ENCODE measurements at places on chromosomes 5 and 9. TPM values are rescaled to one million over a fixed set of nuclear protein-coding genes. Genes with fewer than 3 reads are reported as not detected.

GRCh38 chr9:114761523-114761922, 44.3 kb downstream of the TNFSF15 start:
- H3K27me3 ChIP-seq: no peaks in the 10 kb centered on the region
- DNase-seq: no peak
- H3K4me1 ChIP-seq: peaks cover 22% of the 10 kb centered on the region
- H3K36me3 ChIP-seq: no peaks in the 10 kb centered on the region
- H3K27ac ChIP-seq: no peak overlapping the region
- H3K4me3 ChIP-seq: no peak overlapping the region

The FCHO2 gene
- 5.2 TPM for total RNA-seq

The OGN gene
- 16.4 TPM for total RNA-seq

- H3K4me1 ChIP-seq: no peaks in the 10 kb centered on the region
- H3K4me3 ChIP-seq: no peak overlapping the region
- no peak for DNase-seq
- no peaks in the 10 kb centered on the region for H3K27me3 ChIP-seq
- H3K36me3 ChIP-seq: no peaks in the 10 kb centered on the region
Measured at GRCh38 chr9:102855641-102856040, 139.5 kb upstream of the CYLC2 start.

DNA sequence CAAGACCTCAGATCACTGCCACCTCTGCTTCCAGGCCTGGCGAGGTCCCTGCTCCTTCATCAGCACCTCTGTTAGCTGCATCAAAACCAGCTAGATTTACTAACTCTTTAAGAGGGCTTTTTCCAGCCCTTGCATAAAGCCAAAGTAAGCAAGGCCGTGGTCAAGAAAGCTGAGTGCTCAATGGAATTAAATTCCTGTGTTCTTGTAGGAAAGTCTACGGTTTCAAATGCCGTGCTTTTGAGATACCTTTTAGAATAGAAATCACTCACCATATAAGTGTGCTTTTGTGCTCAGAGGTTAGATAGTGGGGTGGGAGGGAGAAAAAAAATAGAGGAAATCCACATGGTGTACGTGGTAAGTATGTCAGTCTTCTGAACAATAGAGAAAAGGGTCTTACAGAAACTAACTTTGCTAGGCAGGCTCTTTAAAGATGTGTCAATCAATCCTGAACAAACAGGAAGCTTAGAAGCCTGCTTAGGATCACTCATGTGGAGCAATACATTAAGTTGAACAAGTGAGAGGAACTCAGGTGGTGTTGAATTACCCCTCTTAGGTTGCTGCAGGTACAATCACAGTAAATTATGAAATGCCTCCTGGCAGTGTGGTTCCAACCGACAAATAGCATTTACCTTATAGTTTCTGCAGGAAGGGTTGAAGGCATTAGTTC, 79.7 kb downstream of the SEMA6A start:
- H3K27me3 ChIP-seq: no peaks in the 10 kb centered on the region
- no peak overlapping the region for H3K27ac ChIP-seq
- no peak overlapping the region for H3K4me3 ChIP-seq
- no peak for DNase-seq
- no peaks in the 10 kb centered on the region for H3K4me1 ChIP-seq
- H3K36me3 ChIP-seq: no peaks in the 10 kb centered on the region

GRCh38 chr5:14851999-14852526, 19.5 kb downstream of the ANKH start:
- no peak for DNase-seq
- no peak overlapping the region for H3K4me3 ChIP-seq
- no peak overlapping the region for H3K27ac ChIP-seq
